ENCODE measurements at places on chromosomes 16 and 17.

DNA sequence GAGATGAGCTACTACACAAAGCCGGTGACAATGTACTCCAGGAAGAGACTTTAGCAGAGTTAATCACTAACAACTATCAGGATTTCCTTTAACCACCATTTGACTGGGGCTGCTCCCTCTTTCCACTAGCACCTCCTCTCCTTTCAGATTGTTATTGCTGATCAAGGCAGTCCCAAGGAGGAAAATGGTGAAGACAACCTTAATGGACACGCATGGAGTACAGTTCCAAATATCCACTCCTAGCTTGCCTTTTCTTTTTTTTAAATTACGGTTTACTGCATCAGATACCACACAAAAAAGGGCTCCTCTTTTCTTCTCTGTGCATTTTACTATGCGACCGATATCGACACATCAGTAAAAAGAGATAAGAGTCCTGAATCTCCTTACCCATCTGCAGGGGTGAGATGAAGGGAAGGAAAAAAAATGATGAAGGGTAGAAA lies 30.9 kb downstream of the FAM222B start:
- DNase-seq, result peak; percentile 40

DNA sequence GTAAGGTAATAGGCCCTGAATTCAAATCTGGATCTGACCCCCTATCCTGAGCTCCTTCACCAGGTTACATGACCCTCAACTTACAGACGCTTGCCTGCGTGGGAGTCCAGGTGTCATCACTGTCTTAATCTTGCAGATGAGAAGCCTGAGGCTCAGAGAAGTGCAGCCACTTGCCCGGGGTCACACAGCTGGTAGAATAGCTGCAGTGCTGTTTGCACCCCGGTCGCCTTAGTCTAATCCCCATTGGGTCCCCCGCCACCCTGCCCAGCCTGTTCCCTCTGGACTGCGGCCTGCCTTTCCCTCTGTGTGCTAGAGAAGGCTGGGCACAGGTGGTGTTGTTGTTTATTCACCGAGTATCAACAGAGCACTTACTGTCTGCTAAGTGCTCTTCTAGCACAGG lies 107.0 kb downstream of the SDR42E1 start:
- no peak for DNase-seq

- no peak for DNase-seq
These were observed 8.7 kb upstream of the GFOD2 start for GRCh38 chr16:67727521-67728485.

- DNase-seq, result no peak
These were observed 43.9 kb downstream of the TMEM186 start for GRCh38 chr16:8753416-8754054.

GRCh38 chr17:36756695-36757094 lies 155.3 kb downstream of the MRM1 start:
- DNase-seq, result no peak

GRCh38 chr17:9661027-9661426 lies 15.7 kb downstream of the USP43 start:
- no peak for DNase-seq

DNA sequence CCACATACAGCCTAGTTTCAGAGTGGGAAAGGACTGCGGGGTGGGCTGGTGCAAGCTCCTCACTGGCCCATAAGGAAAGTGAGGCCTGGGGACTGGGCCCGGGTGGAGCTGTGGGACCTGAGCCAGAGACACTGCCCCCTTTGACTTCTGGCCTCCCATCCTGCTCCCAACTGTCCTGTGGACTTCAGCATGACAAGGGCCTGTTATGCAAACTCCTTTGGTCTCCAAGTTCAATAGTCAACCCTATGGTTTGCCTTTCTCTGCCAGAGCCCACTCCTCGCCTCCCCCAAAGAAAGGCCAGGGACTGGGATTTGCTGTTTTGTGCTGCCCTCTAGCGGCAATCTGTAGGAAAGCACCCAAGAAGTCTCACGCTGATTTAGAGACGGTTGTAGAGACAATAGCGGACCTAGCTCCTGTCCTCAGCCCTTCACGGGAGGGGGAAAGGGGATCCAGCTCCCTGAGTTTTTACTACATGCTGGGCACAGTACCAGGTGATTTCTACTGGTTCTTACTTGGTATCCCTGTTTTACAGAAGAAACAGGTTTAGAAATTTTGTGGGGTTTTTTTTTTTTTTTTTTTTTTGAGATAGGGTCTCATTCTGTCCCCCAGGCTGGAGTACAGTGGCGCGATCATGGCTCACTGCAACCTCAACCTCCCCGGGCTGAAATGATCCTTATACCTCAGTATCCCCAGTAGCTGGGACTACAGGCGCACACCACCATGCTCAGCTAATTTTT lies 1.2 kb upstream of the TLCD3B start:
- peak; percentile 83 for DNase-seq

DNA sequence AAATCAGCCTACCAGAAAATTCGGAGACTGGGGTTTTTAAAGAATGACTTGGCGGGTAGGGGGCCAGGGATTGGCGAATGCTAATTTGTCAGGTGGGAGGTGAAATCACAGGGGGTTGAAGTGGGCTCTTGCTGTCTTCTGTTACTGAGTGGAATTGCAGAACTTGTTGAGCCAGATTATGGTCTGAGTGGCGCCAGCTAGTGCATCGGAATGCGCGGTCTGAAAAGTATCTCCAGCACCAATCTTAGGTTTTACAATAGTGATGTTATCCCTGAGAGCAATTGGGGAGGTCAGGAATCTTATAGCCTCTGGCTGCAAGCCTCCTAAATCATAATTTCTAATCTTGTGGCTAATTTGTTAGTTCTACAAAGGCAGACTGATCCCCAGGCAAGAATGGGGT lies 762 bp upstream of the RBL2 start:
- DNase-seq, result peak; percentile 6

DNA sequence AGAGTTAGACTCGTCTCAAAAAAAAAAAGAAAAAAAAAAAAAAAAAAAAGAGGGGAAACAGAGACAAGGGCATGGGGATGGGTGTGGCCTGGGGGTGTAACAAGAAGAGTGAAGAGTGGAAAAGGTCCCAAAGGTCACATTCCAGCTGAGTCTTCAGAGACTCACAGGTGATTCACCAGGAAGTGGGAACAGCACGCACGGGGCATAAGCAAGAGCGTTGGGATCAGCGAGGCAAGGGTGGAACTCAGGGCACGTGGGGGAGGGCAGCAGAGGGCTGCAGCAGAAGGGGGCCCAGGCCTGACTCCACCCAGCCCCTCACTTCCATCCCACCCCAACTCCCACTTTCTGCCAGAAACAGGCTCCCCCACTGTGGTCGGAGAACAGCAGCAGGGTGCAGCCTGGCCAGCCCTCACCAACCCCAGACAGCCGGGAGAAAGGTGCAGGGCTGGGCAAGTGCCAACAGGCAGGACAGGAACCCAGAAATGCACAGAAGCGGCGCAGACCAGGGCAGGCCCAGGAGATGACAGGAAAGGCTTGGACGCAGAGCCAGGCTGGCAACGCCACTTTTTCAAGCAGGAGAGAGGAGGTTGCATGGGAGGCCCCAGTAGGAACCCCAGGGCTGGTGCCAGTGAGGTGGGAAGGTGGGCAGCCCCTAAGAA lies 3.3 kb downstream of the MEAK7 start:
- no peak for DNase-seq

DNA sequence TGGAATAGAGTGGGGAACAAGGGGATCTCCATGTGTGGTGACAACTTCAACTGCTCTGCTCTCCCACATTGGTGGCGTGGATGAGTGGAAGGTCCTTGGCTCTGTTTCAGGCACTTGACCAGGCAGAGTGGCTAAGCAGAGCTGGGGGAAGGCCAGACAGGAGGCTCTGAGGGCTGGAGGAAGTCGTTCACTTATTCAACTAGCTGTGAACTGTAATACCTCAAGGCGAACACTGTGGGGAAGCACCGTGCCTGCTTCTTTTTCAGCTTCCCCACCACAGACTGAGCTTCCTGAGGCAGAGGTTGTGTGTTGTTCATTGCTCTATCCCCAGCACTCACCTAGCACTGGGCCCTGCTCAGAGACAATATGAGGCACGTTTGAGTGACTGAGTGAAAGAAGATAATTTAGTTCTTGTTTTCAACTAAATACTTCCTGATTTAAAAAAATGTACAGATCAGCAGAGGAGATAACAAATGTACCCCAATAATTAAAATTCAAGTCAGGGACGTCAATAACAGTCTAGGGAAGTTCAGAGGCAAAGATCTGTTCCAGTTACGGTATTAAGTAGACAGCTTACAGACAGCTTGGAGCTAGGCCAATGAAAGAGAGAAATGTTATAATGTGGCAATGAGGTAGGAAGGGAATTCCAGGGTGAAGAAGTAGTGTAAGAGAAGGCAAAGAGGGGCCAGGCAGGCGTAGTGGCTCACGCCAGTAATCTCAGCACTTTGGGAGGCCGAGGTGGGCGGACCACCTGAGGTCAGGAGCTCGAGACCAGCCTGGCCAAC lies 34.7 kb downstream of the MYO18A start:
- DNase-seq, result peak; percentile 77

DNA sequence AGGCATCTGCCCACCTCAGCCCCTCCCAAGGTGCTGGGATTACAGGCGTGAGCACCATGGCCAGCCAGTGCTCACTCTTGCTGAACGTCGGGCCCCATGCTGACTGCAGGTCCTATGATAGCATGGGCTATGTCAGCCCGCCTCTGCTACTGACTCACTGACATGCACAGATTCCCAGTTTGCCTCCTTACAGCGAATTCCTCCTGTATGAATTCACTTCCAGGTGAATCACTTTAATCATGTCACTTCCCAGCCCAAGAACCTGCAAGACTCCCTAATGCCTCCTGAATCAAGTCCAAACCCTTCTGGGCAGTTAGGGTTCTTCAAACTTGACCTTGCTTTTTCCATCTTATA lies 16.1 kb upstream of the UBTF start:
- DNase-seq, result no peak

DNA sequence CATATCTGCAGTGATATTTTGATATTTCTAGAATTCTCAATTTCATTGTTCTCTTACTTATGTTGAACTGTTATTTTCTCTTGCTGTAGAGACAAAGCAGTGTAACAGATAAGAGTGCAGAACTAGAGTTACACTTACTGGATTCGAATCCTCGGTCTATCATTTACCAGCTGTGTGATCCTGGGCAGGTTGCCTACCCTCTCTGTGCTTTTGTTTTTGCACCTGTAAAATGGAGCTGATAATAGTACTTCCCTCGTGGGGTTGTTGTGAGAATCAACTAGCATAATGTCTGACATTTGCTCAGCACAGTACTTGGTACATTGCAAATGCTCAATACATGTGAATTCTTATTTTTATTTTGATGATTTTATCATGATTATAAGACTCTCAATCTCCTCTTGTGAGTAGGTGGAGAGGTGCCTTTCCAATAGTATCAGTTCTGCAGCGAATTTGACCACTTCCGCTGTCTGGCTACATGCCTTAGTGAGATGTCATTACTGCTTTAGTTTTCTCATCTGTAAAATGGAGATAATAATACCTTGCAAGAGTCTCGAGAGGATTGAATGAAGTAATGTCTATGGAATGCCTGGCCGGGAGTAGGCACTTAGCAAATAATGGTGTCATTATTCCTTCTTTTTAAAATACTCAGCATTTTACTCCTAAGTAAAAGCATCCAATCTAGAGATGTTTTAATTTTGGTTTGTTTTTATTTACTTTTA lies 312.2 kb upstream of the MAF start:
- no peak for DNase-seq

GRCh38 chr16:14405611-14406537 lies 224.2 kb downstream of the PARN start:
- DNase-seq, result peak; percentile 53

DNA sequence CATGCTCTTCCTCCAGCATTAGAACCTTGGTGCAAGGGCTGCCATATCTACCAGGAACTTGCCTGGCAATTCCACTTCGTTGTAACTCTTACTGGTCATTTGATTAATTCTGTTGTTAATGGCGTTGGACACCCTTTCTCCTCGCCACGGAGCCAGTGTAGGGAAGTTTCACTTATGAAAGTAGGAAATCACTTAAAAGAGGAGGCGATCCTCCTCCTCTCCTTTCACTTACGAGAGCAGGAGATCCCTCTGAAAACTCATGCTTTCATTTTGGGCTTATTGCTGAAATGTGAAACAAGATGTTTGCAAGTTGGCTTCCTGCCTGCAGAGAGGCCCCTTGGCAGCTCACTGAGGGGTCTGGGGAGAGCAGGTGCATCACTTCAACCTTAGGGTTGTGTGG lies 226.0 kb downstream of the SNX29 start:
- no peak for DNase-seq

DNA sequence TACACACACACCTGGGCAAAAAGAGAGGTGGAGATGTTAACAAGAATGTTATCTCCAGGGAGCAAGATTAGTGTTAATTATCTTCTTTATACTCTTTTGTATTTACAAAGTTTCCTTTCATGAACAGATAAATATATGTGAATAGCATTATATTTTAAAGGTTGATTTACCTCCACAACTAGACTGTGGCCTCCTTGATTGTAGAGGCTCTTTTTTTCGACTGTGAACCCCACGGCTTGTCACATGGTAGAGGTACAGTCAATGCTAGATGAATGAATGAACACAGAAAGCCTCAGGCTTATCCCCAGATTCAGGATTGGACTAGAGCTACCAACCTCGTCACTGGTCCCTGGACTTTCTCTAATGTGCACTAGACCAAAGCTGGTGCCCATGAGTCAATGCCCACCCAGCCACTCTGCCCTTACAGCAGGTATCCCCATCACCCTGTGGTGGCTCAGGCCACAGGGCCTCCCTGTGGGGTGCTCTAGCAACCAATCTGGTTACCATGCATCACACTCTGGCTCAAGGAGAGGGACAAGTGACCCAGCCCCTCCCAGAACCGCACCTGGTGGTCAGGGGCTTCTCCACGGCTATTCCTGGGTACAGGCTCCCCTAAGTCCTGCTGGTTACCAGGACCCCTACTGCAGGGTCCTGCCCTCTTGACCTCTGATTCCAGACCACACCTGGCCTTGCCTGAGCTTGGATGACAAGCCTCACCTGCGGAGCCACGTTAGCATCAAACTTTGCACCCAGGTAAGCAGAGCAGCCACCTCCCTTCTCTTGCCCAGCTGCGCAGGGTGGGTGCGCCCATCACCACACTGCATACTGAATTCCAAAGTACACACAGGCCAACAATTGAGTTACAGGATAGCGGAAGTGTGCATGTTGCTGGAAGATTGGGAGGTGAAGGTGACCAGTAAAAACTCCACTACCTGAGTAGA lies 101.0 kb downstream of the CDYL2 start:
- DNase-seq, result no peak

DNA sequence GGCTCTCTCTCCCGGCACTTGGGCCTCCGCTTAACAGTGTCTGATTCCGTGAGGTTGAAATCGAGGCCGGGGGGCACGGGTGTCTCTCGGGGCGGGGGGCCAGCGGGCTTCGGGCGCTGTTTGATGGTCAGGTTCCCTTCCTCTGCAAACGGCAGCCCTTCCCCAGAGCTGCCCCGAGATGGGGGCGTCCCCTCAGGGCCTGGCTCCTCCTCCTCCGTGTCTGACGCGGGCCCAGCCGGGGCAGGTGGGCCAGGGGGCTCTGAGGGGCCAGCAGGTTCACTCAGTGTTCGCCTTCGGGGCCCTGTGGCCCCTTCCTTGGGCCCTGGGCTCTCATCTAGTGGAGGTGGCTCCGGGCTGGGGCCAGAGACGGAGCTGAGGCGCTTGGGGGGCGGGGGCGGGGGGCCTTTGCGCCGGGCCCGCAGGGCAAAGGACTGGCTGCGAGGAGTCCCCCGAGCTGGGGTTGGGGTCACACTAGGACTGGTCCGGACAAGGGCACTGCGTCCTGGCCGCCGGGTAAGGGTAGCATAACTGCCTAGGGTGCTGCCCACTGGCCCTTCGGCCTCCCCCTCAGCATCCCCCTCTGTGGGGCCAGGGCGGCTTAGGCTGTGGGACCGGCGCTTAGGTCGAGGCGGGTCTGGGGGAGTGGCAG lies 13.1 kb downstream of the CASKIN2 start:
- no peak for DNase-seq
